ENCODE measurements at places on chromosomes 2 and 18.

DNA sequence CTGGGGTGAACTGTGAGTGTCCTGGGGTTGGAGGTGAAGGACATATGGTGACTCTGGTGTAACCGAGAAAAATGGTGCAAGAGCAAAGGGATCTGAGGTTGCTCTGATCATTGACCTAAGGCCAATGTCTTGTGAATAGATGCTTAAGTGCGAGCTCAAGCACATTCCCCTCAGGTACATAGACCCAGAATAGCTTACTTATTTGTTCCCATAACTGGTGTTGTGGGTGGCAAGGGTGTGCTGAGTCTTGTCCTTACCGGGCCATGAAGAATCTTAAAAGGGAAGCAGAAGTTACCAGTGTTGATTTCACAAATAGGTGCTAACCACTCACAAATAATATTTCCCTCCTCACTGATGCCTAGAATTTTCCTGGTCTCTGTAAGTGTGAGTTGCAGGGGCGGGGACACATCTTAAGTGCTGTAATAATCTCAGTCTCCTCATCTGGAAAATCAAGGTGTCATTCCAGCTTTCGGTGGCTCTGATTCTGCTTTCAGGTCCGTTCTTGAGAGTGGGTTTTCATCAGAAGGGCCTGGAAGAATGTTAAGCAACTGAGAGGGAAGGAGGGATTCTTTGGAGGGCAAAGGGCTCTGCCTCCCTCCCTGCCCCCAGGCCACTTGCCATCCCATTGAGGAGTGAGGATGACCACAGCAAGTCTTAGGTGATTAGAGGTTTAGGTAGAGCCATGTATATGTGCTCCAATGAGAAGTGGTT is 54.9 kb downstream of the LIPG start:
- no peak for DNase-seq

- DNase-seq: no peak
These were observed 1.1 kb upstream of the ERMN start for GRCh38 chr2:157326698-157327097.

DNA sequence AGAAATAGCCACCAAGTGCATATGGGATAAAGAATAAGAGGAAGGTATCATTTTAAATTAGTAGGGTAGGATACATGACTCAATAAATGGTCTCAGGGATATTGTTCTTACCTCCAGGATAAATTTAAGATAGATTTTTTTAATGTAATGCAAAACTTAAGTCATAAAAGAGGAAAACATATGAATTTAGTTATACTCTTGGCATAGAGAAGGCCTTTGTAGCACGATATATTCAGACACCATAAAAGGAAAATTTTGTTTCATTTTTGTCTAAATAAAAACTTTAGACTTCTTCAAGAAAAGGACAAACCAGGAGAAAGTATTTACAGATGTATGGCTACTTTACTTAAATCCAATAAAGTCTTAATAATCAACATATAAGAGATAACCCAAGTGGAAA is 78.5 kb upstream of the CAB39 start:
- DNase-seq: no peak

GRCh38 chr2:120589771-120590608 is 145.7 kb upstream of the GLI2 start:
- no peak for DNase-seq

GRCh38 chr2:209125291-209125690 is 298.6 kb upstream of the MAP2 start:
- DNase-seq: no peak
